ENCODE measurements at places on chromosomes 7 and 10.
A peak's percentile ranks its signal among the peaks of the same experiment; 100 is the strongest.

- DNase-seq = no peak
Observed at GRCh38 chr7:78585980-78586379, 787.4 kb downstream of the PHTF2 start.

GRCh38 chr10:82668221-82668895, 793.4 kb downstream of the NRG3 start:
- no peak for DNase-seq

- DNase-seq = no peak
Observed at GRCh38 chr10:13920031-13920430, 333.3 kb downstream of the PRPF18 start.

DNA sequence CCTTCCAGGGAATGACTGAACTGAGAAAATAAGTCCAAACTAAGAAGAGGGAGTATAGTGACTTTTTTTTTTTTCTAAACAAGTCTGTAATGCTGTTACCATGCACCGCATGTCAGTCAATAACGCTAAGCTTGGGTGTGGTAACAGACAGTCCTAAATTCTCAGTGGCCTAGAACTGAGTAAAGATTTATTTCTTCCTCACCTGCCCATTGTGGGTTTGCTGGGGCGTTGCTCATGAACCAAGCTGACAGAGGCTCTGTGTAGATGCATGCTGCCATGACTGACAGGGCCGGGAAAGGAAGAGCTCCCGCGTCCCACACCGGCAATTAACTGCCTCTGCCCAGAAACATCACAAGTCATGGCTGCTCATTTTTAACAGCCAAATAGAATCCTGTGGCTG, 25.5 kb upstream of the PRKG1 start:
- DNase-seq = no peak

- DNase-seq = no peak
Observed at GRCh38 chr7:128080169-128080568, 48.9 kb upstream of the LRRC4 start.

GRCh38 chr7:40760293-40760964, 625.6 kb downstream of the SUGCT start:
- no peak for DNase-seq

DNA sequence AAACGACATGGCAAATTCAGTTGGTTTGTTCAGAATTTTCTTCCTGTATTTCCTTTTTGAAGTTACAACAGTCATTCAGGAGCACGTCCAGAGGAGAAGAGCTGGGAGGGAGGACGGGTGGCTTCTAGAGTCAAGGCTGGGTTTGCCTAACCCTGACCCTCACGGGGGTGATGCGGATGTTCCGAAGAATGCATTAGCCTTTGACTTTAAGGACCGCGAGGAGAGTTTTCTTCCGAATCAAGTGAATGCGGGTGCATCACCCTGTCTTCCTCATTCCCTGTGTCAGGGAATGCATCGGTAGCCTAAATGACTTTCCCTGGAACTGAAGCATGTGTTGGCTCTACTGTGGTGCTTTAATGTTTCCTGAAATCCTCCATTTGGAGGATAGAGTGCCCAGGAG, 396.6 kb upstream of the GALNT17 start:
- no peak for DNase-seq

DNA sequence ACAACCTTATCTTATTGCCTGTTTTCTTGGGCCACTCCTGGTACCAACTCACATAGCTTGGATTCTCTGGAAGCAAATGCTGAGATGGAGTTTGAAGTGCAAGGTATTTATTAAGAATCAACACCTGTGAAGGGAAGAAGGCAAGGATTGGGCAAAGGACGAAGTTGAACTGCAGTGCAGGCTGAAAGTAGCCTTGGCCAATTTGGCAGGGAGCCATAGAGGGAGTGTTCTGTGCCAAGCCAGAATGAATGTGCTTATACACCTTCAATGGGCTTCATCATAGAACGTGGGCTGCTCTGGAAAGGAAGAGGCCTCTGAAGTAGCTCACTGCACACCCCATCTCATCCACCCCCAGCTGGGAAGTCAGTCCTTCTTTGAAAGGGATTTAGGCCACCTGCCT, 79.8 kb upstream of the IFRD1 start:
- DNase-seq = no peak

DNA sequence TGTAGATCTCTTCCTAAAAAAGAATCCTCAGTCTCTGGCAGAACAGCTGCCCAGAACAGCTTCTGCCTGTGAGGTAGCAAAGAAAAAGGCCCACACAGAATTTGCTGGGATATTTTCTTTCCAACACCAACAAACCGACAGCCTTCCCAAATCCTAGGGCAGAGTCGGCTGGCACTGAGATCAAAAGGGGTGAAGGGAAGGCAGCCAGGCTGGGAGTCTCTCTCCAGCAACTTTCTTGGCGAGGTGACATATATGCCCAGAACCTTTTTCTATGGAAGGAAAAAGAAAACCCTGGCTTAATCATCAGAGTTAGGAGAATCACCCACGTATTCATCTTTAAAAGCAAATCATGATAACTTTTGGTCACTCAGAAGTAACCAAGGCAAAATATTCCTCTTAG, 279.6 kb downstream of the DNAJB6 start:
- no peak for DNase-seq

DNA sequence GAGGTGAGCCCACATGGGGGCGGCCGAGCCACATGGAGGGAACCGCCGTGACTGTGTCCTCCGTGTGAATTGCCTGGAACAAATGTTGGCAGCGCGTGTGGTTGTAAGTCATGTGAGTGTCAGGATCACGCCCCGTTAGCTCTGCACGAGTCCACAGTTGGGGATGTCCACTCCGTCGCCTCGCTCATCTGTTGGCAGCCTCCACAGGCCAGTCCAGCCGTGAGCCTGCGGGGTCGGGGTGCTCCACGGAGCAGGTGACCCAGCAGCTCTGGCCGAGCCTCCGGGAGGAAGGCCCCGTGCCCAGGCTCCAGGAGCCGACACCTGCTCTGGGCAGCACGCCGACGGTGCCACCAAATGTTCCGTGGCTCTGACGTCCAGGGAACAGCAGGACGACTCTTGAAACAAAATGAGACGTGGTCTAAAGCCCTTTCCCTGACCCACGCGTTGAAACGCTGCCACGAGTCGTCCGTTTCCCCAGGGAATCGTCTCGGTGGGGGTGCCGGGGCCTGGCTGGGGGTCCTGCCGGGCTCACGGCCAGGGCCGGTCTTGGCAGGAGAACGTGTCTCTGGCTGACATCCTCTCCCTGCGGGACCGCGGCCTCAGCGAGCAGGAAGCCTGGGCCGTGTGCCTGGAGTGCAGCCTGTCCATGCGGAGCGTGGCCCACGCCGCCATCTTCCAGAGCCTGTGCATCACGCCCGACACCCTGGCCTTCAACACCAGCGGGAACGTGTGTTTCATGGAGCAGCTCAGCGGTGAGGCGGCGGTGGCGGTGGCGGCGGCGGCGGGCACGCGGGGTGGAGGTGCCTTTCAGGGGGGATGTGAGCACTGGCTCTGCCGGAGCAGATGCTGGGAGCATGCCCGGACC, 7.0 kb downstream of the KNDC1 start:
- DNase-seq = peak; percentile 76

DNA sequence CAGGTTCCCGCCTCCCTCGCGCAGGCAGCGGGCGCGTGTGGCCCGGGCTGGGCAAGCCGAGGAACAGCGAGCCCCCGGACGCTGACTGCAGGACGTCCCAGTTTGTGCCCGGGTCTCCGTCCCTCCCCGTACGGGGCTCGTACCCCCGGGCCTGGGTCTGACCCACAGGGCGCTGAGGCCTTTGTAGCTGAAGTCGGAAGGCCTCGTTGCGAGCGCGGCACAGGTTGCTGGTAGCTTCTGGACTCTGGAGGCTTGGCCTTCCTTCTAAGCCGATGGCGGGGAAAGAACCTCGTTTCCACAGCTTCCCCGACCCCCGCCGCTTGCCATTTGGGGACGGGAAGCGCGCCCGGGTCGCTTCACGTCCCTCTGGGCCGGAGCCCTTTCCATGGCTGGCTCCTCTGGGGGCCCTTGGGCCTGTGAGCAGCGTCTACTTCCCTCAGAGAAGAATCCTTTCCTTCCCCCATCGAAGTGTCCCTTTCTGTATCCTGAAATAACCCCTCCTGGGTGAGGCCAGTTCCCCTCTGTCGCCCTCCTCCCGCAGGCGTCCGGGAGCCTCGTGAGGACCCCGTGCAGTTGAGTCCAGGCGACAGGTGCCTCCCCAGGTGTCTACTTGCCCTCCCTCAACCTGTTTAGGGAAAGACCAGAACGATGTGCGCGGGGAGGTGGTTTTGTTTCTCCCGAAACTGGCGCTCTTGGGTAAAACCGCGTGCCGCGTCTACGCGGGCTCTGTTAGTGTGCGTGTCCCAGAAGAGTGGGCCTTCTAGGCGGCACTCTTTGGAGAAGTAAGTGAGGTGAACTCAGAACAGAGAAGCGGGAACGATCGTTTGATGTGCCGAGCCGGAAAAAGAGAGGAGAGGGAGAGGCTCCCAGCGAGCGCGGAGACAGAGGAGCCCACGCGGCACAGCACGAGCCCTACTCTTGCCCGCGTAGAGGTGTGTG, 9.3 kb downstream of the EVX1 start:
- DNase-seq = no peak

DNA sequence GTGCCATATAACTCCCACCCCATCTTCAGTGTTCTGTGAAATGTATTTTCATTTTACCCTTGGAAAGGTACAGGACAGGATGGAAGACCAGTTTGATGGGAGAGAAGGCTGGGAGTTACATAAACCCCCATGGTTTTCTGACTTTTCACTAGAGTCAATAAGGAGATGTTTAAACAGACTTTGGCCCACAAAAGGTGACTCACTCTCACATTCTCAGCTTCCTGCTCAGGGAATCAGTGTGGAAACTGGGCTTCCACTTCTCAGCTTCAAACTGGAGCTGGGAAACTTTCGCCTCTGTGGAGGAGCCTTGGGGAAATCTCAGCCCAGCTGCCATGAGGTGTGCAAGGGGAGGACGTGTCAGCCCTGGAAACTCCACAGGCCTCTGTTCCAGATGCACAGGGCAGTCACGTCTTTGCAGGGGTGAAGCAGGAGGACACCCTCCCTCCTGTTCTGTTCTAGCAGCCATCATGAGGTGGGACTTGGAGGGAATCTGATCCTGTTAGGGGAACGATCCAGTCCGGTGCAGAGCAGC, 560.5 kb upstream of the GALNT17 start:
- DNase-seq = no peak

- no peak for DNase-seq
Observed at GRCh38 chr7:47572939-47573757, 8.8 kb downstream of the TNS3 start.

DNA sequence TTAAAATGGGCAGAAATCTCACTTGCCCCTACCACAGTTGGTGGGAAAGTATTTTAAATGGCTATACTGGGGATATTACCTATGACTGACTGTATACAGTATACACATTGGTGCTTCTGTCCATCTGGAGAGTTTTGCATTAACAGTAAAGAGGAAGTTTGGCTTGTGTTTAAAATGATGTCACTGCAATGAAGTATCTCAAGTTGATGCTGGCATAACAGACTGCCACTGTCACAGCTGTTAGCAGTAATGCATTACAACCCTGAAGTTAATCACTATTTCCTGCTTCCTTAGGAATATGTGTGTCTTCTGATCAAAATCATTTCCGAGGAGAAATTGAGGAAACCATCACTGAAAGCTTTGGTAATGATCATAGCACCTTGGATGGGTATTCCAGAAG, 1.9 kb downstream of the DKK1 start:
- no peak for DNase-seq
